EL (cell line): ENCODE measurements at places on chromosomes 7 and 10.

DNA sequence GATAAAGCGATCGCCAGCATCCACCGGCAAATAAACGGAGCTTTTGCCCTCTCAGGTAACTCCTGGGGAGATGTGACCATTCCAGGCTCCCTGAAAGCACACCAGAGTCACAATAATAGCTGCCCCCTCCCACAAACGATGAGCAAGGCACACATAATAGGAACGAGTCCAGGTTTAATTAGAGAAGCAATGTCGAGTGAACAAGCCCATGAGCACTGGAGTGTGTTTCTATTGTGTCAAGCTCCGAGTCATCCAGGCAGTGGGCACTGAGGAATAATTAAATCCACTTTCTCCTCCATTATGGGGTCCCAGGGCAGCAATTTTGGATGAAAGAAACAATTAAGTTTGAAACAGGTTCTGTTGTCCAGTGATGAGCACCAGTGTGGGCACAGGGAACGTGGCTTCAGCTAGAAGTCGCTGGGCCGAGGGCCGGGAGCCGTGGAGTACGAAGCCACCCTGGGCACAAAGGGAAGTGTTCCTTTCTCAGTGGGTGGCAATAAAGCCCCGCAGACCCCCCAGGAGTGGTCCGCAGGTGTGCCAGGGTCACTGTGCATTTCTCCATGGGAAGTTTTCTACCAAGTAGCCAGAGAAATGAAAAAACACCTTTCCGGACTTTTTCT, 12.0 kb downstream of the PNLIPRP2 start:
- DNase-seq, result no peak

GRCh38 chr10:80452069-80452468, 2.0 kb upstream of the TSPAN14 start:
- DNase-seq, result no peak

DNA sequence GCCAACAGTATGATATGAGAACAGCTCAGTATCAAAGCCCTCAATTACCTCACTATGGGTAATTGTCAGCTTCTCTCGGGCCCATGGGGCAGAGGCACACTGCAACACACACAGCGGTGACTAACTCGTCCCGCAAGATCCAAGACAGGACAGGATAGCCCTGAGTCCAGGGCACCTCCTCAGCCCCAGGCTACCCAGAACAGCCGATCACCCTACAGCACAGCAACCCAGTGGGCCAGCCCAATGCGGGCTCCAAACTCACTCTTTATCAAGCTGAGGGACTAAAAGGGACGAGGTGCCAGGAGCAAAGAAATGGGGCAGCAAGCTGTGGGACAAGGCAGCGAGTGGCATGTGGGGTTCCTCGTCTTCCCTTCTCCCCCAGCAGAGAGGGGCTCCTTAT, 765.1 kb downstream of the GRID1 start:
- DNase-seq, result no peak

DNA sequence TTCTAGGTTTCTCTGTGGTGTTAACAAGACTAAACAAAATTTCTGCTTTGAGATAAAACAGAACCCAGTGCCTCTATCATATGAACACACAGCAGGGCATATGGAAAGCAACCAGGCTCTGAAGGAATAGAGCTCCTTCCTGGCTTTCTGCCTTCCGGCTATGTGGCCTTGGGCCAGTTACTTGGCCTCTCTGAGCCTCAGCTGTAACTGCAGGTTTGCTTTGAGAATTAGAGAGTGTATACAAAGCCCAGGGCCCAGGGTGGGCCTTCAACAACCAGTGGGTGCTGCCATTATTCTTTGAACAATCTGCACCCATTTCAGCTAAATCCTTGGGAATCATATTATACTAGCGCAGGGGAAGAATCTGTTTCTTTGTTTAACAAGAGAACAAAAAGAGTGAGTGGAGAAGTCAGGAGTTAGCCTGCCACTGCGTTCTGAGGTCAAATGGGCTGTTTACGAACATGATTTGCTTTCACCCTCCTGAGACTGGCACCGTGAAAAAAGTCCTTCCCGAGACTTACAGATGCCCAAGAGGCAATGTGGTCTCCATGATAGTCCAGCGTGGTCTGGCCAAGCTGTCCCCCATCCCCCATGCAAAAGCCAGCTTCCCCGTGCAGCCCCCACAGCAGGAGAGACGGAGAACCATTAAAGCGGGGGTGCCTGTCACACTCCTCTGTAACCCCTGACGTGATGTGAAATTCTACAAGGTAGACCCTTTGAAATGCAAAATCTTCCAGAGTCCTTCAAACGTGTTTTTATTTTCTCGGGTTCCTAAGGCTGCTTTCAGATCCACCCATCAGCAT, 4.9 kb downstream of the FAM53B start:
- no peak for DNase-seq

GRCh38 chr10:29329420-29329819, 40.5 kb downstream of the LYZL1 start:
- DNase-seq, result peak; percentile 47

DNA sequence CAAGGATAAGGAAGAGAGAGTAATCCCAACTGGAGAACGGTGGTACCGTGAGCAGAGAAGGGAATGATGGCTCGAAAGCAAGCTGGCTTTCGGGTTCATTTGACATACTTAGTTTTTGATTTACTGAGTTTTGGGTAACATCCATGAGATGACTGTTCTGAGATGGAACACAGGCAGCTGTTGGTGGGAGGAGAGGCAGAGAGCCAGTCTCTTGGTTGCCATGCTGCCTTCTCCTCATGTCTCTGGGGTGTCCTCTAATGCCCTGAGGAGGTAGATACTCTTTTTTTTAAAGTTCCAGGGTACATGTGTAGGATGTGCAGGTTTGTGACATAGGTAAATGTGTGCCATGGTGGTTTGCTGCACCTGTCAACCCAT, 76.4 kb upstream of the NRP1 start:
- DNase-seq, result no peak

GRCh38 chr7:71752171-71752935, 620.4 kb downstream of the GALNT17 start:
- DNase-seq, result no peak

DNA sequence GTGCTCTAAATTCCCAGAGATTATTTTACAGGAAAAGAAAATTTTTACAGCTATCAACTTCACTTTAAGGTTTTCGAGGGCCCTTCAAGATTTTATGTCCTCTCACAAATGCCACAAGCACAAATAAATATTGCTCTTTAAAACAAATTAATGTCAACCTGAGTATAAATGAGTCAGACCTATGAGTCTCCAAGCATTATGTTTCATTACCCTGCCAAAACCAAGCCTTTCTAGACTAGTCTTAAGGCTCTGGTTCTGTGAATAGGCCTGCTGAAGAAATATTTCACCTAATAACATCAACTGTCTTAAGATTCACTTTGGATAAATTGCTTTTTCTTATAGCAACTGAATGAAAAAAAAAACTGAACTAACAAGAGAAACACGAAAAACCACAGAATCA, 153.0 kb downstream of the PDE1C start:
- DNase-seq, result no peak

DNA sequence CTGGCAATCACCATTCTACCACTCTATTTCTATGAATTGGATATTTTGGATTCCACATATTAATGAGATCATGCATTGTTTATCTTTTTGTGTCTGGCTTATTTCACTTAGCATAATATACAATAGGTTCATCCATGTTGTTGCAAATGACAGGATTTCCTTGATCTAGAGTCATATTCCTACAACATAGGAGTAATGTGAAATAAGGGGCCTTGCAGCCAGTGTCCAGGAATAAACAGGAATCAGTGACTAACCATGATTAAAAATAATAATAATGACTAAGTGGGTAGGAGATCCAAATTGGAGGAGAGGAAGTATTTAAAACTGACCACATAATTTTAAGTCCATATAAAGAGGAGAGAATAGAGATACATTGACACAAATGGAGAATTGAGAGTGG, 49.9 kb downstream of the SCIN start:
- DNase-seq, result no peak

- no peak for DNase-seq
Measured at GRCh38 chr7:158991824-158992621, 135.7 kb downstream of the DYNC2I1 start.

- no peak for DNase-seq
Measured at GRCh38 chr7:114851406-114852061, 70.4 kb upstream of the MDFIC start.

DNA sequence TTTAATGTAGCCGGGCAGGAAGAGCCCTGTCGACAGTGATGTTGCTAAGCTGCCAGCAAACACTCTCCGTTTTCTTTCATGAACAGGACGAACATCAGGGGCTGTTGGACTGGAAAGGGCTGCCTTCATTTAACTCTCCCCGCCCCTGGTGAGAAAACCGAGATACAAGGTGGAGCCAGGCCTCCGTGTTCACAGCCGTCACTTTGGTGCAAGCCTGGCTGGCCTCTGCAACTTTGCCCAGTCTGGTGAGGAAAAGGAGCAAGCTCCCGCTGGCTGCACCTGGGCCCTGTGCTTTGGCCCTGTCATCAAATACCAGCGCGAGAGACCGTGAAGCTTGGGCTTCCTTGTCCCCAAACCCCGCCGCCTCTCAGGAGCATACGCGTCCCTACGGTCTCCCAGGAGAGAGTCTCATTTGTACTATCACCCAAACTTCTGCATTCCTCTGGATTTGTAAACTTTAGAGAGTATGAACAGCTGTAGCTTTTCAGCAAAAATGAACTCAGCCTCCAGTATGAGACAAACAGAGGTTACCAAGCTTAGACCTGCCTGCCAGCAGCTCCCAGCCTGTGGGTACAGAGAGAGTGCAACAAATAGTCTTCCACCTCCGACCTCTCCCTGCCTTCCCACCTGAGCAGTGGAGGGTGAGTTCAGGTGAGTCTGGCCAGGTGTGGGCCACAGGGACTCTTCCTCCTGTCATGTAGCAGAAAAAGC, 445.3 kb upstream of the MGMT start:
- no peak for DNase-seq

- DNase-seq, result no peak
Measured at GRCh38 chr10:31484431-31485135, 165.6 kb downstream of the ZEB1 start.
